ENCODE measurements at places on chromosomes 3 and 15.

DNA sequence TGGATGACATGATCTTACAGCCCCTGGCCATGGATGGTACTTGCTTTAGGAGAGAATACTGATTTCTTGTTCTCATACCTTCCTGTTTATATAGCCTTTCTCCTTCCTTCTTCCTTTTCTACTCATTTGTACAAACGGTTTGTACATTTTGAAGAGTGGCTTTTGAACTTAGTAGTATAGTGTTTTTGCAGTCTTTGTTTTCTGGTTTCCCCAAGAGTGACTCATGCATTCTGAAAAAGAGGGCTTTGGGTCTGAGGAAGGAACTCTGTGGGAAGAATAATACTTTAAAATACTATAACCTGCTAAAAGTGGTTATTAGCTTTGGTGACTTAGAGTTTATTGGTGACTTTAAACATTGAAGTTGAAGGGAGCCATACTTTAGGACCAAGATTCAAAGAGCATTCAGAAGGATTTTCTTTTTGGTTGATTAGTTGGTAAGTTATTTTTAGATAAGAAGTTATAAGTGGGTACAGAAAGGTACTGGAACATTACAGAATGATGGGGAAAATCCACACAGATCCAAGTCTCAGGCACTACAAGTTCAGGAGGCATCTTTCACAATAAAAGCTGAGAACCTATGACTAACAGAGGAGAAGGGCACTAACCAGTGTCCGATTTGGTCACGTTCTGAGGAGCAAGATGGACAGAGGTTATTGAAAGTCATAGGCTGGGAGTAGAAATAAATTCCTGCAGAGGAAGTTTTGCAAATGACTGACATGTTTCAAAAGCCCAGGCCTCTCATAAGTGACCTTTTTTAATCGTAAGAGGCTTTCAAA, 369.6 kb upstream of the AZI2 start:
- no peak for DNase-seq

GRCh38 chr3:134334231-134334900, 39.9 kb downstream of the AMOTL2 start:
- no peak for DNase-seq

GRCh38 chr3:175338775-175339535, 479.8 kb downstream of the NAALADL2 start:
- no peak for DNase-seq

DNA sequence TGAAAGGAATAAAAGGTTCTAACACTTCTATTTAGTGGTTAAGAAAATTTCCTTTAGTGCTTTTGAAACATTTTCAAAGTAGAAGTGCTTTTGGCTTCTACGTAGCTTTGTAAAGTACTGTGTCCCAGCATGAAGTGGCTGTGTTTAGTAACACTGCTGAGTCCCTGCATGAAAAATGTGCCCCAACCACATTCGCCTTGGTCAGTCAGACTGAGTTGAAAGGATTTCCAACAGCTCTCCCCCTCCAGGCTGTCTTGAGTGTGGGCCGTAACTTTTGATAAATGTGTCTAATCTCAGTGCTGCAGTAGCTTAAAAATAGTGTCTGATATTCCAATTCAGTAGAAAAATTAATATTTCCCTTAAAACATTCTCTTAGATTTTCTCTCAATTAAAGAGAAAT, 115.0 kb downstream of the NR1D2 start:
- no peak for DNase-seq

GRCh38 chr15:51025454-51025846, 69.3 kb downstream of the TNFAIP8L3 start:
- DNase-seq = no peak

DNA sequence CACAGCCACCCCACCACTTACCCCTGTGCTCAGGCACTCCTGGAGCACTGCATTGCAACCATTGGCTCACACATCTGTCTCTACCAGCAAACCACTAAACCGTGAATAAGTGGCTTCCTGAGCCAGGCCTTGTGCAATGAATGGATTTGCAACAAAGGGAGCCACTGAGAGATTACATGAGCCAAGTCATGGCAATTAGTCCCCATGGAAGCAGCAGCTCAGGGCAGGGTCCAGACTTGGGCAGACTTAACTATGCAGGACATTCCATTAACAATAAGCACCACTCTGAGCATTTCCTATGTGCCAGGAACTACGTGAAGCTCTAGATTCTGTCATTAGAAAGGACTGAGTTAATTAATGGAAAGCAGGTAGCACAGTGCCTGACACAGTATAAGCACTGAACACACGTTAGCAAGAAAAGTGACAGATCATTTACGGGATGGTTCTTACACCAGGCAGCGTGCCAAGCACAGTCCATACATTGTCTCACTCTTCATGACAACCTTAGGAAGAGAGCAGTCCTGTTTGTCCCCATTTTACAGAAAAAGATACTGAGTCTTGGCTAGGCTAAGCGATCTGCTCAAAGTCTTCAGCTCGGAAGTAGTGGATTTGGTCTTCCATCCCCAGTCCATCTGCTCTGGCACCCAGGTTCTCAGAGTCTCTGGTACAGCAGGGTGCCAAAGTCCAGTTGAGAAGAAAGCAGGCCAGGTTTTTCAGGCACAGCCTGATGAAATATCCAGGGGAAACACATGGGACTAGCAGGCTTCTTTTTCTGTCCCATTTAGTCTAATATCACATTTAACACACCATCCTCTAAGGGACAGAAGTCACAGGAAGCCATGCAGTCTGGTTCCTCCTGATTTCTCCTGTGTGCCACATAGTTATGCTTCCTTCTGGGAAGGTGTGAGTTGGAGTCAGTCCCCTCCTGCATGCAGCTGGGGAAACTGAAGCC, 44.1 kb downstream of the LIPC start:
- DNase-seq = no peak

DNA sequence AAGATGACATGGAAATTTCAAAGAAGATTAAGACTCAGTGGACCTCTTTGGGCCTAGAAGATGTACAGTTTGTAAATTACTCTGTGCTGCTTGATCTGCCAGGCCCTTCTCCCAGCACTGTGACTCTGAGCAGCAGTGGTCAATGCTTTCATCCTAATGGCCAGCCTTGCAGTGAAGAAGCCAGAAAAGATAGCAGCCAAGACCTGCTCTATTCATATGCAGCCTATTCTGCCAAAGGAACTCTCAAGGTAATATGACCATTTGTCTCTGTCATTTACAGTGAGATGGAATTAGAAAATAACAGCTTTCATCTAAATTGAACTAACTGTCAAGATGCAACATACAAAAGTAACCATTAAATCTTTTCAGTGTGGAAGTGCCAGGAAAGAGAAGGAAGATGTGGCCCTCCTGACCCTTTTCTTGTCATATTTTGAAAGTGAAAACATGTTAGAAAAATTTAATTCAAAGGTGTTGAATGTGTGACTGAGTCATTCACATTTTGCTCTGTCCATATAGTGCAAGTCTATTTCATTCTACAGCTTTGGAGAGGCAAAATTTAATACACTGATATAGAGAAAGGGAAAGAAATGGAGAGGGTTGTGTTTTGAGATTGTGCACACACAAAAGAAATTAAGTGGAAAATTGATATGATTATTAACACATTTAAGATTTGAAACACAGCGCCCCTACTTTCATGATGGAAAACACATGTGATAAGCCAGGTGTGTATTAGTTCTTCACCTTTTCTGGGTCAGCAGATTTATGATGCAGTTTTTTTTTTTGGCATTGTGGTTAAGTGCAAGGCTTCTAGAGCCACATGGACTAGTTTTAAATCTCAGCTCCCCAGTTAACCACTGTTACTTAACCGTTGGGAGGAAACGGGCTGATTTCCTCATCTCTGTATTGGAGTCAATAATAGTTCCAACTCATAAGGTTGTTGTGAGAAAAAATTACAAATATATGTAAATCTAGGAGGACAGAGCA, 375.1 kb downstream of the NAALADL2 start:
- no peak for DNase-seq

GRCh38 chr15:56767315-56767714, 34.0 kb upstream of the ZNF280D start:
- DNase-seq = no peak
